Thyroid gland (tissue), 4 donors: ENCODE measurements at places on chromosomes 1 and 21. TPM values are rescaled to one million over a fixed set of nuclear protein-coding genes. Genes with fewer than 3 reads are reported as not detected.

PTPN22 gene
- total RNA-seq: not detected

KRTAP19-3 gene
- total RNA-seq: not detected

FHAD1 gene
- 0.67 TPM for total RNA-seq

GRCh38 chr1:31643976-31644559, 608 bp downstream of the PEF1 start:
- H3K4me1 ChIP-seq: peaks cover 80% of the 10 kb centered on the region
- H3K36me3 ChIP-seq: no peaks in the 10 kb centered on the region

GRCh38 chr1:158285756-158286241, 3.9 kb upstream of the CD1C start:
- H3K27me3 ChIP-seq: no peaks in the 10 kb centered on the region
- H3K4me3 ChIP-seq: no peak overlapping the region
- no peaks in the 10 kb centered on the region for H3K36me3 ChIP-seq
- no peaks in the 10 kb centered on the region for H3K4me1 ChIP-seq
- peak; percentile 6 for DNase-seq
